Activated B cell treated with CpG ODN at 0.5 μM for 24 hours (primary cell): ENCODE measurements at places on chromosomes 2 and 18. TPM values are rescaled to one million over a fixed set of nuclear protein-coding genes. Genes with fewer than 3 reads are reported as not detected.

Gene MC4R
- total RNA-seq, result not detected in 2 replicates

Gene RNF144A
- 0.56 and 0.89 TPM in 2 replicates for total RNA-seq

DNA sequence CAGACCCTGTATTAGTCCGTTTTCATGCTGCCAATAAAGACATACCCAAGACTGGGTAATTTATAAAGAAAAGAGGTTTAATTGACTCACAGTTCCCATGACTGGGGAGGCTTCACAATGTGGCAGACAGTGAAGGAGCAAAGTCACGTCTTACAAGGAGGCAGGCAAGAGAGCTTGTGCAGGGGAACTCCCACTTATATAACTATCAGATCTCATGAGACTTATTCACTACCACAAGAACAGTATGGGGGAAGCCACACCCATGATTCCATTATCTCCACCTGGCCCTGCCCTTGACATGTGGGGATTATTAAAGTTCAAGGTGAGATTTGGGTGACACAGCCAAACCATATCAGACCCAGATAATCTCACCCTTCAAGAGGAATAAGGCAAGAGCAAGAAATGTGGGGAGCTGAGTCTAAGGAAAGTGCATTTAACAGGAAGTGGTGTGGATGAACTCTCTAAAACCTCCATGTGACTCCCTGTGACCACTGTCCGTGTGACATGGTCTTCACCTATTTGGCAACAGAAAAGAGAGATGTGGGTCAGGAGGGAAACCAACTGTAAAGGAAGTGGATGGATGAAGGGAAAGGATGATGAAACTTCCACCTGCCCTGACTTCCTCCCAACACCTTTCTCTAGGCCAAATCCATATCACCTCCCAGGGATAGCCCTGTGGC lies 110.6 kb downstream of the ATL2 start:
- no peak for DNase-seq

- no peak for DNase-seq
Observed at GRCh38 chr18:60130284-60130683, 230.5 kb downstream of the PMAIP1 start.

- no peak for DNase-seq
Observed at GRCh38 chr2:58895857-58896256, 654.7 kb upstream of the FANCL start.

GRCh38 chr2:143823296-143823695 lies 694.1 kb downstream of the ARHGAP15 start:
- no peak for DNase-seq

Gene ASPRV1
- 0.47 and 0.56 TPM in 2 replicates for total RNA-seq

Gene PFN4
- total RNA-seq, result 0.34 and 0.60 TPM in 2 replicates

GRCh38 chr18:51074605-51075004 lies 44.6 kb downstream of the SMAD4 start:
- no peak for DNase-seq

DNA sequence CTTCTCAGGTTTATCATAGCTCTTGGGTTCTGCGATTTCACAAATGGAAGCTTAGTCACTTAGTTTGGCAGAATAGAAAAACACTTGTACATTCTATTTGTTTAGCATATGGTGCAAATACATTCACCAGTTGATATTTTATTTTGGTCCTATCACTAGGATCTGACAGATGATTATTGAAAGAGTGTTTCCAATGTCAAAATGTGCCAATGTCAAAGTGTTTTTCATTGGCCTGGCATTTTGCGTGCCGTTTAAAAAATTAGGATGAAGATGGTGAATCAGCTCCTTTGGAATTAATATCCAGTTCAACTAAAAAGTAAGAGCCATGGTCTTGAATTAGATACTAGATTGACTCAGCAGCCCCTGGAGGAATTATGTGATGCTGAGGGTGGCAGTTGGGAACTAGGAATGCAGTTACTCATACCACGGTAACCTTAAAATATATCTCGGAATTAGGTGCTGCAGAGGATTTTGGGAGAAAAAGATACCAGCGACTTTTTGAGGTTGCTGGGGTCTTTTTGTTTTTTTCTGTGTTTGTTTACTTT lies 87.0 kb downstream of the SPHKAP start:
- DNase-seq, result no peak

GRCh38 chr18:37327063-37327577 lies 238.5 kb downstream of the CELF4 start:
- DNase-seq, result no peak

DNA sequence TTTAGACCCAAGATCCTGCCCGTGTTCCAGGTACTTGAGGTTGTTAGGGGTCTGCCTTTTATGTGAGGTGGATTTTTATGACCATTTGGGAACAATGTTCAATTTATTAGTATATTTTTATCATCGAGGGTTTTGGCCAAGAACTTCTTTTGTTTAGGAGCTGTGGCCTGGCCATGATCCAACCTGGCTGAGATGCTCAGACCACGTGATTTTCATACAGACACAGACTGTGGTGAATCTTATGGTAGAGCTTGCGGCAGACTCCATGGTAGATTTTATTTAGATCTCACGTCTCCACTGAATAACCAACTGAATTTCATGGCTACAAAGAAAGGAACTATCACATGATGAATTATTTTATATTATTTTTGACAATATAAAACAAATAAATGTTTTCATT lies 405.5 kb upstream of the VWC2L start:
- DNase-seq, result no peak

Gene LGALSL
- 1.5 and 2.2 TPM in 2 replicates for total RNA-seq

Gene FOXD4L1
- 0.17 and 0.35 TPM in 2 replicates for total RNA-seq

Gene SH2D6
- total RNA-seq, result 0.83 and 1.6 TPM in 2 replicates

- no peak for DNase-seq
Observed at GRCh38 chr2:43344868-43345373, 118.5 kb upstream of the ZFP36L2 start.

Gene DLGAP1
- total RNA-seq, result 0.10 and 0.18 TPM in 2 replicates

DNA sequence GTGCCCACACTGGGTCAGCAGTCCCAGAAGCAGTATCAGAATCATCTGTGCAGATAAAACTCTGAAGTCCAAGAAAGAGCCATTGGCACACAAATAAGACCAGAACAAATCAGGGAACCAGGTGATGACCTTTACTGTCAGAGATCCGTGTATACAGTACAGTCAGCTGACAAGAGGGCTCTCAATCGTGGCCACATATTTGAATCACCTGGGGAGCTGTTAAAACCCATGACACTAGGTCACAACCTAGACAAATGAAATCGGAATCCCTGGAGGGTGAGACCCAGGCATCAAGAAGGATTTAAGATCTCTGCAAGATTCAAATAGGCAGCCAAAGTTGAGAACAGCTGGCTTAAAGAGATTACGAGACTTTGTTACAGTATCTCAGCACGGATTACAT lies 807.1 kb downstream of the RNF144A start:
- DNase-seq, result no peak

DNA sequence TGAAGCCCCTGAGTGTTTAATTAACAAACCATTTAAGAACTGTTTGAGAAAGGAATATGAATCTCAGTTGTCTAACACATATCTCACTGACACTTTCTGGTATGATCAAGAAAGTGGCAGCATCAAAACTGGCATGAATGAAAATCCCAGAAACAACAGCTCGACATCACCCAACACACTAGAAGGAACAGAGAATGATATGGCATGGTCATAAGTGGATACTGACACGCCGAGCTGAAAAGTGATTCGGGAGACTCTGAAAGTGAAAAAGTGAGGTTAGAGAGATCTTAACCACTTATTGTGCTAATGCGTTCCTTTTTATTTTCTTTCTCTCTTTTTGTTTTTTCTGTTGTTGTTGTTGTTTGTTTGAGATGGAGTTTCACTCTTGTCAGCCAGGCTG lies 37.9 kb downstream of the MRPL35 start:
- no peak for DNase-seq

GRCh38 chr2:12773586-12774394 lies 57.1 kb downstream of the TRIB2 start:
- DNase-seq, result no peak

DNA sequence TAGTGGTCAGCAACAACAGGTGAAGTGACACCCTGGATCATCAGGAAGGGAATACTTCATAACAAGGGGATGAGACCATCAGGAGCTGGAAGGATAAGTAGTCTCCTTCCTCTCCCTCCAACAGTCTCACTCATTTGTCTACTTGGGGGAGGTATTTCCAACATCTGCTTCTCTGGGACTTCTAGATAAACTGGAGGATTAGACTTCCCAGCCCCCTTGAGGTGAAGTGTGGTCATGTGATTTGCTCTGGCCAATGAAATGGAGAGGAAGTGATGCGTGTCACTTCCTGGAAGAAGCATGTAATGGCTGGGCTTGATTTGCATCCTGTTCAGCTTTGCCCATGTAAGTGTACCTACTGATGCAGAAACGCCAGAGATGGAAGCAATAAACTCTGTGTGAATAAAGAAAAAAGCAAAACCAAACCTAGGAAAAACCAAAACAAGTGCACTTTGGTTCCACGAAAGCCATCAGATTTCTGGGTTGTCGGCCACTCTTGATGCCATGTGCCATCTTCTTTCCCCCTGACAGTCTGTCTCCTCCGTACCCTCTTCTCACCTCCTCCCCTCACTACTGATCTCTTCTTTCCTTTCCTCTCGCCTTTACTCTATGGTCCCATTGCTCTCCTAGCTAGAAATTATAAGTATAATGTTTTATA lies 76.1 kb upstream of the DNMT3A start:
- DNase-seq, result no peak

Gene SERPINB4
- total RNA-seq, result not detected in 2 replicates

Gene DAW1
- total RNA-seq, result not detected in 2 replicates

Gene PROM2
- 0.12 and 0.93 TPM in 2 replicates for total RNA-seq

GRCh38 chr18:32735781-32736180 lies 37.0 kb downstream of the KLHL14 start:
- no peak for DNase-seq

Gene GALNT14
- total RNA-seq, result 6.6 and 7.9 TPM in 2 replicates

- no peak for DNase-seq
Observed at GRCh38 chr2:38301969-38302702, 74.9 kb downstream of the ATL2 start.

DNA sequence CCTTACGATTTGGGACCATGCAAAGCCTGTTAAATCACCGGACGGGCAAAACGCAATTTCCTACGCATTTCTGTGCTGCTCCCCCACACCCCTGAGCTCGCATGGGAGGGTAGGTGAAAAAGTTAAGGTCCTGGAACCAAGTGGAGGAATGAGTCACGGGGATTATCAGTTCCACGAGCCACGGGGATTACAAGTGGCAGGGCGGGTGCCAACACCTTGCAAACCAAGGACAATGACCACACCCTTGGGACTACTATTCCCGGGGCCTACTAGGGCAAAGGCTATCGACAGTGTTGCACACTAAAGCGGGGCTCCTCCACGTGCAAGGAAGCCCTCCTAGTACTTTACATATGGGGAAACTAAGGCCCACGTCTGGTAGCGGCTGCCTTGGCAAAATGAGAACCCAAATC lies 447 bp downstream of the RETSAT start:
- no peak for DNase-seq

Gene TUBA3E
- total RNA-seq, result not detected in 2 replicates

DNA sequence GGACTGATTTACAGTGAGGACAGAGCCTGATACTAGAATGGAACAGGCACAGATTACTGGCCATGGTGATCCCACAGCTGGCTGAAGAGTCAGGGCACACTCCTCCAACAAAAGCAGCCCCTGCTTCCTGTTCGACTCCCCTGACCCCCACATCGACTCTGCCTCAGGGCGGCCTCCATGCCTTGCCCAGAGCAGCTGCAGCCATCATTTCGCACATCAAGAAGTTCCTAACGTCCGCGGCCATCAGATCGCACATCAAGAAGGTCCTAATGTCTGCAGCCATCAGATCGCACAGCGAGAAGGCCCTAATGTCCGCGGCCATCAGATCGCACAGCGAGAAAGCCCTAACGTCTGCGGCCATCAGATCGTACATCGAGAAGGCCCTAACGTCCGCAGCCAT lies 192.8 kb upstream of the PXDN start:
- no peak for DNase-seq

GRCh38 chr2:61431345-61431744 lies 39.5 kb downstream of the USP34 start:
- no peak for DNase-seq

DNA sequence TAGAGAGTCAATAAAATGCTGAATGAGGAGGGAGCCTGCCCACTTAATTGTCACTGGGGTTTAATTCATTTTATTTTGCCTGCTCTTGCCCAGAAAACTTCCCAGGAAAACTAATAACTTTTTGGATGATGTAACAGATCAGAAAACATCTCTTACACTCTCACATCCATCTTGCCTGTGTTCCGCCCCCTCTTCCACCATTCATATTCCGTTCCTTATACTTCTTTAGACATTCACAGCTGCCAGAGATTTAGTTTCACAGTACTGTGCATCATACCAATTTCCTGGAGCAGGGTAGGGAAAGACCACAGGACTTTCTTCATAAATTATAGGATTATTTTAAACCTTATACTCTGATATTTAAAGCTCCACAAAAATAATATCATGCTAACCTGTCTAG lies 776.1 kb upstream of the SOX11 start:
- no peak for DNase-seq

- DNase-seq, result no peak
Observed at GRCh38 chr2:83085869-83086268, 1373.2 kb downstream of the SUCLG1 start.

- no peak for DNase-seq
Observed at GRCh38 chr2:186546846-186547245, 43.0 kb upstream of the ITGAV start.

DNA sequence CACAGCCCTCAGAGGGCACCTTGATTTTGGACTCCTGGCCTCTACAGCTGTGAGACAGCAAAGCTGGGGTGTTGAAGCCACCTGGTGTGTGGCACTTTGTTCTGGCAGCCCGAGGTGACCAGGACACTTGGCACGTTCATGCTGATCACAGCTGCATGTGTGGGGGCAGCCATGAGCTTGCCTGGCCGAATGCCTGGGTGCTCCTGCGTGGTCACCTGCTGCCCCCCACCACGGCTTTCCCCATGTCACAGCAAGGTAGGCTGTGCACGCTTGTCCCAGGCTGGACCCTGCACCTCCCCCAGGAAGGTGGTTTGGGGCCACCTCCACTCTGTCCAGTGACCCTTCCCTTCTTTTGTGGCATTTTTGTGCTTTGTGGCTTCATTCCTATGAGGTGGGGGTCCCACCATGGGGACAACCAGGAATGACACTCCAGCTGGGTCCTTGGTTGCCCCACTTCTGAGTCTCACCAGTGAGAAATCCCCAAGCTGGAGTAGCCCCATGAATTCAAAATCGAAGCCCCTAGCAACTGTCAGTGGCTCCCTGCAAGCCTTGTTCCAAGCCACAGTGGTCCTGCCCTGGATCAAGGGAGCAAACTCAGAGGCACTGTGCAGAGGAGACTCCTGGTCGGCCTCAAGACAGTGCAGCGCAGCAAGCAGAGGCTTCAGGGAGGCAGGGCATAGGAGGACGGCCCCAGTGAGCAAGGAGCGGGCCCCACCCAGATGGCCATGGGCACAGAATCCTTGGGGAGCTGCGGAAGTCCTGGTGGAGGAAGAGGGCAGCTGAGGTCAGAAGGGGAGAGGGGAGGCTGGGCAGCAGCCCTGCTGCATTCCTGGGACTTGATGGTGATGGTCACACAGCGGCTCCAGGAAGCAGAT lies 121.4 kb upstream of the HS6ST1 start:
- no peak for DNase-seq

Gene ANKRD30BL
- total RNA-seq, result not detected in 2 replicates

- DNase-seq, result no peak
Observed at GRCh38 chr2:46909771-46910419, 5.7 kb downstream of the MCFD2 start.

GRCh38 chr2:33216508-33217182 lies 259.8 kb upstream of the RASGRP3 start:
- DNase-seq, result no peak

- no peak for DNase-seq
Observed at GRCh38 chr18:59763541-59764136, 66.4 kb upstream of the CCBE1 start.
